Right kidney (tissue), 9 donors: ENCODE measurements at places on chromosomes 12 and 14.

GRCh38 chr12:101740980-101741379 lies 1.7 kb upstream of the SYCP3 start:
- DNase-seq = no peak

DNA sequence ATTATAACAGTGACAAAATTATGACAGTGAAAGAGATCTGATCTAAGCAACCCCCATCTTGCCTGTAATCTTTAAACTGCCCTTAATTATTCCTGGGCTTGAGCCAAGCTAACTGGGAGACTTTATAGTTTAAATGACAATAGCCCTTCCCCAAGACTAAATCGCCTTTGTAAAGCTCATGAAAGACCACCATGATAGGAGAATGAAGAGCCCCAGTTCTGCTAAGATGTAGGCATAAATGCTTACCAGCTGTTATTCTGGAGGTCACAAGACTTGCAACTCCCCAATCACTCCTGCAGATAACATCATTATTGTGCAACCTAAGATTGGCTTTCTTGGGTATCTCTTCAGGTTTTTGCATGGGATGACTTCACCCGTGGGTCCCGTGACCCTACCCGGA lies 599.7 kb downstream of the KCNH5 start:
- DNase-seq = no peak

DNA sequence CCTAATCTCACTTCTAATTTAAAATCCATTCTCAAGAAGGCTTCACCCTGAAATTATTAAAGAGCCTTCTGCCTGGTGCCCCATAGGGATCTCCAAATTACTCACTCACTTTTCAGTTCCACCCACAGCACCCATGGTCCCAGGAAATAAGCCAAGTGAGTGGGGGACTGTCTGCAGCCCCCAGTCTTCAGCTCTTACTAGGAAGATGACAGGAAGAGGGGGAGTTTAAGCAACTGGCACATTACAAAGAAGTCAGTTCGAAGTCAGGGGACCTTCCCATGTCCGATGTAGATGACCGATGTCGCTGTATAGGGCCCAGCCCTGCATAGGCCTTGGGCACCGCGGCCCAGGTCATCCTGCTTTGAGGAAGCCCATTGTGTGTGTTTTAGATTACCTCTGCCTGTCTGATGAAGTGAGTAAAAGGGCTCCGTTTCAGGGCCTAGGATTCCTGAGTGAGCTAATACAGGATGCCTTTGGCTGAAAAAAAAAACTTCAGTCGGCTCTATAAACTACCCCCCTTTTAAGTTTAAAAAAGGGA lies 1.9 kb downstream of the ACTN1 start:
- DNase-seq = peak; percentile 53

DNA sequence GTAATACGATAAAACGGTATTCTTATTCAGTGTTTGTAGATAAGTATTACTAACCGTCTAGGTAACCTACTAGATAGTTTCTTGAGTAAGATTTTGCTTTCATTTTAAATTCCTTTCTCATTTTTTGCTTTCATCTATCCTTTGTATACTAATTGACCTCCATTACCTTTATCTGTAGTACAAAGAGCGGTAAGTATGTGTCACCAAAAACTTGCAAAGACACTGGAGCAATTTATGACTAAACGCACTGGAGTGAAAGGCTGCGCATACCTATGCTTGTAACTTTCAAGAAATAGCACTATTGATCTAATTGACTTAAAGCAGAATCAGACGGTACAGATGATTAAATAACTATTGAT lies 1.7 kb downstream of the ARHGAP5 start:
- peak; percentile 17 for DNase-seq

GRCh38 chr12:3743803-3744202 lies 9.1 kb downstream of the CRACR2A start:
- no peak for DNase-seq

- no peak for DNase-seq
Observed at GRCh38 chr12:23880988-23881387, 68.5 kb downstream of the SOX5 start.

DNA sequence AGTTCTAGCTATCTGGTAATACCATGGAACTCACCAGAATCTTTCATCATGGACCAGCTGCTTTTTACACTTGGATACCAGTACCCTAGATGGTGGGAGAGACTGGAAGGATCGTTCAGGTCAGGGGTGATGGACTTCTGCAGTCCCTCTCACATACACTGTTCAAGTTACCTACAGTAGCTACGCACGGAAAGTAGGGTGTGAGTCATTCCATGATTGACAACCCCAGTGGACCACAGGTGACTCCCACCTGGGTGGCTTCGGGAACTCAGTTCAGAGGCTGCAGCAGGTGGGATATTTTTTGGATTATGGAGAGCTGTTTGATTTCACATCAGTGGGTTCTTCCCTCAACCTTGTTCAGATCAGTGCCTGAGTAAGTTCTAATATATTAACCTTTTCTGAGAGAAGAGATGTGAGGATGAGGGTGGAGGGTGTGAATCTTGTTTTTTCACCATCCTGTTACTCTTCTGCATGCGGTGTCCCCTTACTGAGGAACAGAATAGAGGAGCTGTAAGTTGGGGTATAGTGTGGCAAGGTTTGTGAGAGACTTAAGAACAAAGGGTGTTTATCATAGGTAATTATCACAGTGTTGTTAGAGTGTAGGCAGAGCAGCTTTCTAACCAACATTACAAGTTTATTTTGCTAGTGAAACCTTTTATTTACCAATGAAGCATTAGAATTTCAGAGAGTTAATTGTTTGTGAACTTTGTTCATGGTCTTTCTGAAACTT lies 39.6 kb downstream of the PRKCH start:
- DNase-seq = no peak

GRCh38 chr14:68285421-68286179 lies 466.0 kb downstream of the RAD51B start:
- peak; percentile 48 for DNase-seq

- DNase-seq = no peak
Observed at GRCh38 chr14:58703161-58703506, 65.4 kb downstream of the DACT1 start.

DNA sequence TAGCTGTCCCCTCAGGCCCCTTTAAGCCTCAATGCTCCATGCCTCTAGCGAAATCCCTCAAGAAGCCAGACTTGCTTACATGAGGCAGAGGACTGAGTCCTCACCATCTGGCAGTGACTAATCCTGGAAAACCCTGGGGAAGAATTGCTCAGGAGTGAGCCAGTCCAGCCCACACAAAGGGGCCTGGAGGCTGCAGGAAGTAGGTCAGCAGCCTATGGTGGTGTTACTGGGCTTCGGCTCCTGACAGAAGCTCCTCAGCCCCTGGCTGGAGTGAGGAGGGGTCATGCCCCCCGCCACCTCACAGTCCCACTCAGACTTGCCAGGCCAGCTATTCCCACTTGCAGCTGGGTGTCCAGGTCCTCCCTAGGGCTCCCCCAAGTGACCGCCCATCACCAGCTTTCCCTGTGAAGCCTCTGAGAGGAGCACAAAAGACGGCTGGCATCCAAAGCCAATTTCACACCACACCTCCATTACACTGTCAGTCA lies 250.5 kb downstream of the DPF3 start:
- no peak for DNase-seq

GRCh38 chr12:93979189-93979588 lies 169.2 kb upstream of the PLXNC1 start:
- DNase-seq = no peak

- no peak for DNase-seq
Observed at GRCh38 chr12:98736352-98737321, 91.5 kb downstream of the APAF1 start.

DNA sequence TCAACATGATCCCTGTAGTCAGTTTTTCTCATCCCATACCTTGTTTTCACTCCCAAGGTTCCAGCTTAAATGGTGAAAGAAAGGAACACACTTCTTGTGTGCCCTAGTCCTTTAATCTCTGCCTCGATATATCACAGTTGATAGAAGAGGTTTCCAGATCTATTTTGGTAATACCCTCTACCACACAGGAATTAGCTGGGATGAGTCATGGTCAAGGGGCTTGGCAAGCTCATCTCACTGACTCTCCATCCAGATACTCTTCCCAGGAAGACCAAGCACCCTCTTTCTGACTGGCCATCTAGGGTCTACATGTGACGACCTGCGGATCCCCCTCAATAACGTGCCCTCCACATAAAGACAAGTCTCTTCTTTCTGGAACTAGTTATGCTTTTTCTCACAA lies 277.9 kb downstream of the ITPR2 start:
- DNase-seq = no peak

DNA sequence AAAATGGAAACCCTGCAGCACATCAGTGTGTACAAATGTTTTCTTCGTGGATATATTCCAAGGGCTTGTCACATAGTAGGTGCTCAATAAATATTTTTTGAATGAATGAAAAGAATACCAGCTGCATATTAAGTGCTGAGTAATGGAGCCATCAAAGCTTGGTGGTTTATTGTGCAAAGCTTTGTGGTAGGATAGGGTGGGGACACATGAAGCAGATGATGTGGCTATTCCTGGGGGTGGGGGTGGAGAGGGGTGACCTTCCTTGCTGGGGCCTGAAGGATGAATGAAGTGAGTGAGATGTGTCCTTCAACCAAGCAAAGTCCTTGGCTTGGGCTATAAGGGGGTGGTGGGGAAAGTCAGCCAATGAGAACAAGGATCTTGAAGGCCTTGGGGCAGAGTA lies 4.3 kb upstream of the KRT81 start:
- DNase-seq = no peak

GRCh38 chr14:97442363-97442762 lies 645.2 kb downstream of the VRK1 start:
- no peak for DNase-seq

GRCh38 chr12:131445795-131446194 lies 265.1 kb upstream of the SFSWAP start:
- DNase-seq = no peak

- DNase-seq = peak; percentile 55
Observed at GRCh38 chr14:95515080-95515489, 1.4 kb downstream of the SYNE3 start.

DNA sequence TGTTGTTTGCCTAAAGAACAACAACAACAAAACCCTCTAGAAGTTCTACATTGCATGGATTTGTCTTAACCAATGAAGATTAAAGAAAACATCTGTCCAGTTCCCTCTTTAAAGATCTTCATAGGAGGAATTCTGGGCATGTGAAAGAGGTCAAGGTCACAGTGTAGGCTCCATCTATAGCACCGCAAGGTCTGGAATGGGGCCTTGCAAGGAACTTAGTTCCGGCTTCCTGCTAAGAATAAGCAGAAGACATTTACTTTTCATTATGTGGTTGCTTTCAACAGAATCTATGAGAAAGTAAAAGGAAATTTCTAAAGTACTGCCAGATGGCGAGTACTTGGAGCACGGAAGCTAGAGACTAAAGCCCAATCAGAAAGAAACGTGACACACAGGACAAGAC lies 57.2 kb upstream of the GNPNAT1 start:
- DNase-seq = no peak

DNA sequence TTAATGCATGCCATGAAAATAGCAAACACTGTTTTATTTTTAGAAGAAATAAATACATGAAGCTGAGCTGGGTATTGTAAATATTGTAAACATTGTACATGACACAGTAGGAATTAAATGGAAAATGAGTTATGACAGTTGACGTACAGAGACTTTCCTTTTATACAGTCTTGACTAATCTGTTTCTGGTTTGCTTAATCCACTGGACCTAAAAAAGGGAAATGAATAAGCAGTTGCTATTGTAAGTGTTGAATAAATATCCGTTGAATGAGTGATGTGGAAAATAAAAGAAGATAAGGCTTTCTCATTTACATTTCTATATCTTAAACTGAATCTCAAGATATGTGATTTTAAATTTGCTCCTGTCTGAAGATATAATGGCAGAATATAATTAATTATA lies 15.0 kb downstream of the PMCH start:
- no peak for DNase-seq

- no peak for DNase-seq
Observed at GRCh38 chr12:106919910-106920544, 35.7 kb upstream of the TMEM263 start.

DNA sequence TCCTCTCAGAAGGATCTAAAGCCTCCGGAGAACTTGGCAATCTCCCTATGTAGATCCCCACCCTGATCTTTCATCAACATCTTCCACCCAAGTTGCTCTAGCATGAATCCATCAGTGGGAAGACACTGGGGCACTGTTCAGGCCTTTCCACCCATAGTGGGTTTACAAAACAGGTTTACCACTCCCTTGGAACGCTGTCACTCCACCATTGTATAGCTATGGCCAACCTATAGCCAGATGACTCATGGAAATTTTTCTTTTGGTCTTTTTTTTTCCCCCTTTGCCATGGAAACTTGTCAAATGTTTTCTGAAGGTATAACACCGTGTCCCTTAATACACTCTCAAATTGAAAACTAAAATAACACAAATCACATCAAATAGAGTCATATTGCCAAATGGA lies 10.8 kb upstream of the HSPB8 start:
- no peak for DNase-seq

DNA sequence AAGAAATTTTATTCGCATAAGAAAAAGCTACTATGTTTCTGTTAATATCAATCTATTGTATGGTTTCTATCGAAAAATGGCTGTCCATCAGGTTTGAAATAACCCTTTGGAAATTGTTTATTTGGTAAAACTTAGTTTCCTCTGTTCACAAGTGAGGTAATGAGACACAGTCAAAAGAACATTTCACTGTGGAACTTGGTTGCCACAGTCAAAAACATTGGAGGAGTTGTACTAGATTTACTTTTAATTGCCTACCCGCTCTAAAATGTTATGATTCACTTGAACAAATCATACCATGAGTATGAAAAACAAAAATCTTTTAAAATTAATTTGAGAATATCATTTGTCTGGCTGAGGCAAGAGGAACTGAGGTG lies 46.5 kb downstream of the ITPR2 start:
- no peak for DNase-seq

DNA sequence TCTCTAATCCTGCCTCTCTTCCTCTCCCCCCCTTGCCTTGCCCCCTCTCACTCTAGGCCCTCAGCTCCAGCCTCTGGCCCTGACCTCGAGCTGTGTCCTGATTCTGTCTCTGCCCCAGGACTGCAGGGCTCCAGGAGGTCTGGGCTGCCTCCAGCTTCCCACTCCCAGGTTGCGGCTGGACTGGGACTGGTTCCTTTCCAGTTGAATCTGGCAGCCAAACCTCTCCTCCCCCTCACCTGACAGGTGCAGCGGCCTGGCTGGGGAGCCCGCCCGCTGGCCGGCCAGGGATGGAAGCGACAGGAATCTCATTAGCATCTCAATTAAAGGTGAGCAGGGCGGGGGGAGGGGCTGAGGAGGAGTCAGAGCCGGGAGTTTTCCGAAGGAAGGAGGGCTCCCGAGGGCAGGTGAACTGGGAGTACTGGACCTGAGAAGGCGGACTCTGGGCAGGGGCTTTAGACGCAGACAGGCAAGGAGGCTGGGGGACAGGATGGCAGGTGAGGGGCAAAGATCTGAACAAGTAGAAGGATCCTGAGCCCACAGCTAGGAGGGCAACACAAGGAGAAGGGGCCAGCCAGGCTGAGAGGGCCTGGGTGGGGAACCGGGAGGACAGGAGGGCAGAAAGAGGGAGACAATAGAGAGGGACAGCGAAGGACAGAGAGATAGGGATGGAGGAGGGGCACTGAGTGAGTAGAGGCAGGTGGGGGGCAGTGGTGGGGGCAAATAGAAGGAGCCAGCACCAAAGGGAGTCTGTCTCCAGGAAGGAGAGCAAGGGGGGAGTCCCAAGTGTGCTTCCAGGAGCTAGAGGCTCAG lies at the start of gene SCNN1A:
Gene SCNN1A, minus strand, starts transcription at position 295 of the 810 bp plus-strand sequence. CDS start 780 bp downstream, outside the sequence.
- peak; percentile 65 for DNase-seq
